ENCODE measurements at places on chromosomes 5 and 9.

DNA sequence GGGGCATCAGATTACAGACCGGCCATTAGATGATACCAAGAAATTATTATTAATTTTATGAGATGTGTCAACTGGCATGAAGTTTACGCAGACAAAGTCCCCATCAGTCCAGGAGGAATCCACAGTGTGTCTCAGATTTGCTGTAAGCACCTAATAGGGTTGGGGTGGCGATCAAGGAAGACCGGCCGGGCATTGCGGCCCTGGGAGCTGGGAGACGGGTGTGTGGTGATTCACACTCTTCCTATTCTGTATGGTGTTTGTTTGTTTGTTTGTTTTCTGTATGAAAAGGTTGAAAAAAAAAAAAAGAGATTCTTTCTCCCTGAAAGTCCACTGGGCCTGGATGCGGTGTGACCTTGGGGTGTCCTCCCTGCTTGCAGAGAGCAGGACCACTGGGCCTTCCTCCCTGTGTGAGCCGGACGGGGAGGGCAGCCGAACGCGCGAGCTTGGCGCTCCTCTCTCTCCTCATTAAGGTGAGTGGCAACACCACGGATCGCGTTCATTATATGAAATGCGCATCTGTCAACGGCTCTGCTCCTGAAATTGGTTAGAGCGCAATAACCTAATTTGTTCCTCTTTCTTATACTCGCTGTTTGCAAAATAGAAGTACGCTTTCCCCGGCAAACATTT is 15.1 kb downstream of the RASGEF1C start:
- H3K27ac ChIP-seq: no peak overlapping the region
- no peaks in the 10 kb centered on the region for H3K36me3 ChIP-seq
- H3K4me1 ChIP-seq: no peaks in the 10 kb centered on the region
- no peak for DNase-seq

GRCh38 chr5:43362725-43363435 is 49.3 kb downstream of the CCL28 start:
- H3K27me3 ChIP-seq: no peaks in the 10 kb centered on the region
- no peak overlapping the region for H3K27ac ChIP-seq
- H3K4me1 ChIP-seq: no peaks in the 10 kb centered on the region
- DNase-seq: no peak

- H3K36me3 ChIP-seq: no peaks in the 10 kb centered on the region
- no peak for DNase-seq
- no peak overlapping the region for H3K27ac ChIP-seq
- H3K27me3 ChIP-seq: no peaks in the 10 kb centered on the region
- H3K4me1 ChIP-seq: no peaks in the 10 kb centered on the region
- no peak overlapping the region for H3K4me3 ChIP-seq
Measured at GRCh38 chr9:69949396-69949795, 94.3 kb upstream of the MAMDC2 start.

GRCh38 chr5:110329955-110330525 is 396.4 kb downstream of the TMEM232 start:
- DNase-seq: no peak
- peaks cover 2% of the 10 kb centered on the region for H3K4me1 ChIP-seq
- no peak overlapping the region for H3K4me3 ChIP-seq
- H3K27me3 ChIP-seq: no peaks in the 10 kb centered on the region

- peaks cover 5% of the 10 kb centered on the region for H3K36me3 ChIP-seq
- no peaks in the 10 kb centered on the region for H3K27me3 ChIP-seq
- H3K27ac ChIP-seq: no peak overlapping the region
- DNase-seq: no peak
Measured at GRCh38 chr9:100375658-100376057, 22.9 kb upstream of the TEX10 start.

DNA sequence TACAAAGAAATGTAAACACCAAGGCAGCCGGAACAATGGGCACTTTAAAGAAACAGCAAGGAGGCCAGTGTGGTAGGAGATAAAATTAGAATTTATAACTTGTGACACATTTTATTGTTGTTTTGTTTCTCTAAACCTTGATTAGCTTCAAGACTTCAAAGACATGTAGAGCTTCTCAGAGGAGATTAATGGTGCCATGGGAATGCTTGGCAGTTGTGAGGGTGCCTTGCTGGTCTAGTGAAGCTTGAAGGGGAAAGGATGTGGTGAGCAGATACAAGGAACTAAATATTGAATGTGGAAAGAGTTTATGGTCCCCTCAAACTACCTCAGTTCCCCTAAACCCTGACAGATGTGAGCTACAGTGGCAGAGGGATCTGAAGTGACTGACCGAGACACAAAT is 322.4 kb upstream of the ADAMTS16 start:
- no peak for DNase-seq
- H3K27ac ChIP-seq: no peak overlapping the region
- no peak overlapping the region for H3K4me3 ChIP-seq

- H3K4me3 ChIP-seq: no peak overlapping the region
- DNase-seq: no peak
- no peaks in the 10 kb centered on the region for H3K36me3 ChIP-seq
- peaks cover 17% of the 10 kb centered on the region for H3K4me1 ChIP-seq
- H3K27me3 ChIP-seq: no peaks in the 10 kb centered on the region
Measured at GRCh38 chr5:82661933-82662332, 383.8 kb upstream of the RPS23 start.

DNA sequence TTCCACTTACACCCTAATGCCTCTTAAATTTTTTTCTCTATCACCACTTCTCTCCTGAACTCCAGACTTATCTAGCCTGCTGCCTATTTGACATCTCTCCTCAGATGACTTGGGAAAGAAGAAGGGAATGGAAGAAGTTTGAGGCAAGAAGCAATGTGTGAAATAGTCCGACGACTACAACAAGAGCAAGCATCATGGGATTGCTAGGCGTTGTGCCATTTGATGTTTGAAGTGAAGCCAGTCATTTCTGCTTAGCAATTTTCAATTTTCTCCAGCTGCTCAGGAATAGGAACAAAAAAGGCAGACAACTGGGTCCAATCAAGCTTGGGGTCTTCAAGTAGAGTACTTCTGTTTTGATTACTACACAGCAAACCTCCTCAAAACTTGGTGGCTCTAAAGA is 106.4 kb downstream of the HSD17B3 start:
- peaks cover 4% of the 10 kb centered on the region for H3K4me1 ChIP-seq
- H3K4me3 ChIP-seq: no peak overlapping the region
- peaks cover 4% of the 10 kb centered on the region for H3K36me3 ChIP-seq
- no peak overlapping the region for H3K27ac ChIP-seq
- peaks cover 25% of the 10 kb centered on the region for H3K27me3 ChIP-seq

DNA sequence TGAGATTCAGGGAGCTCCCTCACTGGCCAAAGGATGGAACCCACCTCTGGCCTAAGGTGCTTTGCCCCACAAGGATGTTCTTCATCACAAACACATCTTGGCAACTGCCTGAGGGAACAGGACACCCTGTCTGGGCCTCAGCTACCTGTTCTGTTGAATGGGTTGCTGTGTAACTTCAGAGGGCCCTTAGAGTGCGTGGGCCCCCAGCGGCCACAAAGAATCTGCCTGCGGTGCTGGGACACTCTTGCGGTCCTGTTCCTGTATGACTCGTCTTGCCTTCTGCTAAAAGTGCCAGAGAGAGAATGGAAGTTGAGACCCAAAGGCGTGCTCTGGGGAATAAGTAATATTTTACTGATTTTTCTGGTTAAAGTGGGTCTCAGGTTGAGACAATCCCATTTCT is 14.1 kb upstream of the RPL26L1 start:
- no peaks in the 10 kb centered on the region for H3K27me3 ChIP-seq
- H3K4me1 ChIP-seq: peaks cover 2% of the 10 kb centered on the region
- H3K4me3 ChIP-seq: no peak overlapping the region
- no peak overlapping the region for H3K27ac ChIP-seq
- DNase-seq: no peak
- H3K36me3 ChIP-seq: peaks cover 25% of the 10 kb centered on the region

DNA sequence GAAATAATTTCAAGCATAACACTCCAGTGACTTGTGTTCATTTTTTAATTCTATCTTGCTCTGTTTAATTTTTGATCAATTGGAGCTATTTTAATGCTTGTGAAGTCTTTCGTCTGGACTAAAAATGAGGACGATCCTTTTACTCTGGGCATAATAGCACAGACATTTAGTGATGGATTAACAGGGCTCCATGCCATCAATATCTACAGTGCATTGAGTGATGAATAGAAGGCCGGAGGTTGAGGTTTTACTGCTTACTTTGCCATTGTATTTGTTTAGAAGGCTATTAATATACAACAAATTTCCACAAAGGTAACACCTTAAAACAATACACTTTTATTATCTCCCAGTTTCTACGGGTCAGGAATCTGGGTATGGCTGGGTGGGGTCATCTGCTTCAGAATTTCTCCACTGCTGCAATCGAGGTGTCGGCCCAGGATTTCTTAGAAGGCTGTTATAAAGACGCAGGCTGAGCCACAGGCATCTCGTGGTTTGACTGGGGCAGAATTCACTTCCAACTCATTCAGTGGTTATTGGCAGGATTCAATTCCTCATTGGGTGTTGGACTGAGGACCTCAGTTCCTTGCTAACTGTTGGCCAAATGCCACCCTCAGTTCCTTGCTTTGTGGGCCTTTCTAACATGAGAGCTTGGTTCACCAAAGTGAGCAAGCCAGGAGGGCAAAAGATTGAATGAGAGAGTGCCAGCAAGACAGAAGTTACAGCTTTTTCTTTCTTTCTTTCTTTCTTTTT is 265.4 kb upstream of the VLDLR start:
- DNase-seq: no peak
- peaks cover 2% of the 10 kb centered on the region for H3K4me1 ChIP-seq
- peaks cover 7% of the 10 kb centered on the region for H3K27me3 ChIP-seq

GRCh38 chr5:91484662-91485061 is 101.5 kb upstream of the ARRDC3 start:
- H3K27ac ChIP-seq: no peak overlapping the region
- no peak for DNase-seq
- no peaks in the 10 kb centered on the region for H3K36me3 ChIP-seq
- H3K4me3 ChIP-seq: no peak overlapping the region

DNA sequence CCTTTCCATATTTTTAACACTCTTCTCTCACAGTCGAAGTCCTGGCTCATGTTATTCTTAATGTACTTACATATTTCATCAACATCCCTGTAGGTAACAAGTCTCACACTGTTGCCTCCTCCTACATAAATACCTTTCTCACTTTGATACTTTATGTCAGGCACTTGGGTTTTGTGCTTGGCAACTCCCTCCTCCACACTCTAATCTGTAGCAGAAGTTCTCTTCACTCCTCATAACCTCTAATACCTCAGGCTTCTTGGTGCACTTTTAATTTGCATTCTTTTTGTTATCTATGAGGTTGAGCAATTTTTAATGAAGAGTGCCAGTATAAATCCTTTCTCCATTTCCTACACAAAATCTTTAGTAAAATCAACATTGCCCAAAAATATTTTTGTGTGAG is 24.1 kb upstream of the ARRDC3 start:
- DNase-seq: no peak
- no peaks in the 10 kb centered on the region for H3K4me1 ChIP-seq
- no peaks in the 10 kb centered on the region for H3K27me3 ChIP-seq
- H3K36me3 ChIP-seq: no peaks in the 10 kb centered on the region

DNA sequence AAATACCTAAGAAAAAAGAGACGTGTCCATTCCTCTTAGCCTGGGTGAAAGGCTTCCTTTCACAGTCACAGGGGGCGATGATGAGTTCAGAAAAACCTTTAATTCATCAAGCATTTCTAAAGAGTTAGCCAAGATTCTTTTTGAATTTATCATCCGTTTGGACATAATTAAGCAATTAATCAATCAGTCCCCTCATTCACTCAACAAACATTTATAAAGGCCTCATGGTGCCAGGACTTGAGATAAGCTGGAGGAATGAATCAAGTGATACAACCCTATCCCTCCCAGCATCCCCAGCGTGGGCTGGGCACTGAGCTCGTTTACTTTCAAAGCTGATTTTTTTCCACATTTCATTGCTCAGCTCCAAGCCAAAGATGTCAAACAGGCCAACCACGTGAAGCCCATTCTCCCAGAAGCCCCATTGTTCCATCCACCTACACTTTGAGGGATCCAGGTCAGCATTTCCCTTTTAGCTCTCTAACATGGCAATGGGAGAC is 140.5 kb downstream of the SLIT3 start:
- H3K27me3 ChIP-seq: peaks cover under 1% of the 10 kb centered on the region
- no peak for DNase-seq
- H3K4me1 ChIP-seq: peaks cover 16% of the 10 kb centered on the region
- no peak overlapping the region for H3K4me3 ChIP-seq
- no peak overlapping the region for H3K27ac ChIP-seq

GRCh38 chr5:137370096-137371071 is 128.7 kb downstream of the SPOCK1 start:
- H3K27me3 ChIP-seq: peaks cover 21% of the 10 kb centered on the region
- H3K4me3 ChIP-seq: no peak overlapping the region
- no peaks in the 10 kb centered on the region for H3K36me3 ChIP-seq
- DNase-seq: no peak

GRCh38 chr5:112533362-112533761 is 114.3 kb upstream of the EPB41L4A start:
- no peak overlapping the region for H3K4me3 ChIP-seq
- peaks cover 34% of the 10 kb centered on the region for H3K4me1 ChIP-seq
- no peaks in the 10 kb centered on the region for H3K36me3 ChIP-seq
- DNase-seq: no peak
- H3K27ac ChIP-seq: no peak overlapping the region

GRCh38 chr9:110520120-110520701 is 59.3 kb downstream of the SVEP1 start:
- no peak for DNase-seq
- H3K27ac ChIP-seq: no peak overlapping the region
- H3K27me3 ChIP-seq: no peaks in the 10 kb centered on the region
- no peak overlapping the region for H3K4me3 ChIP-seq
- H3K36me3 ChIP-seq: no peaks in the 10 kb centered on the region

DNA sequence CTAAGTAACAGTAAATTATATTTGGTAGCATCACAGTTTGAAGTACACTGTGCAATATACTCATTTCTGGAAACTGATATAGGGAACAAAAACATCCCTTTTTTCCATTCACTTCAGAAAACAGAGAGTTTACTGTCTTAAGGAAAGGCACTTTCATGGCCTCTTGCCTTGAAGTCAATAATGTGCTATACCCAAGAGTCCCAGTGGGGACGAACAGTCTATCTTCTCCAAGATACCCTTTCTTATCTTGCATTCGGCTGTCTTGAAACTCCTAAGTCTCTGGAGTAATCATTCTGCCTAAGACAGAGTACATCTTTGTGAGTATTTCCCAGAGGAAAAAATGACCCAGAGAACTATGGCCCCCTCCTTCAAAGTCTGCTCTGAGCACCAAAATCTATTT is 107.1 kb downstream of the SLC1A3 start:
- H3K36me3 ChIP-seq: no peaks in the 10 kb centered on the region
- H3K4me1 ChIP-seq: no peaks in the 10 kb centered on the region
- no peak overlapping the region for H3K27ac ChIP-seq
- H3K27me3 ChIP-seq: peaks cover 6% of the 10 kb centered on the region
- H3K4me3 ChIP-seq: no peak overlapping the region

- H3K27me3 ChIP-seq: peaks cover 32% of the 10 kb centered on the region
- H3K4me1 ChIP-seq: no peaks in the 10 kb centered on the region
- DNase-seq: no peak
- H3K27ac ChIP-seq: no peak overlapping the region
Measured at GRCh38 chr9:97880336-97880735, 27.3 kb downstream of the FOXE1 start.

- peaks cover 12% of the 10 kb centered on the region for H3K27me3 ChIP-seq
- H3K36me3 ChIP-seq: no peaks in the 10 kb centered on the region
- DNase-seq: no peak
- H3K4me1 ChIP-seq: no peaks in the 10 kb centered on the region
- no peak overlapping the region for H3K27ac ChIP-seq
- H3K4me3 ChIP-seq: no peak overlapping the region
Measured at GRCh38 chr9:94675008-94675881, 35.9 kb upstream of the FBP1 start.

GRCh38 chr9:9170439-9171134 is 1371.0 kb upstream of the DMAC1 start:
- DNase-seq: no peak
- H3K36me3 ChIP-seq: no peaks in the 10 kb centered on the region
- peaks cover 2% of the 10 kb centered on the region for H3K27me3 ChIP-seq
- H3K4me1 ChIP-seq: peaks cover 22% of the 10 kb centered on the region
- H3K27ac ChIP-seq: no peak overlapping the region
- no peak overlapping the region for H3K4me3 ChIP-seq
